ENCODE measurements at places on chromosomes 7 and 10.

DNA sequence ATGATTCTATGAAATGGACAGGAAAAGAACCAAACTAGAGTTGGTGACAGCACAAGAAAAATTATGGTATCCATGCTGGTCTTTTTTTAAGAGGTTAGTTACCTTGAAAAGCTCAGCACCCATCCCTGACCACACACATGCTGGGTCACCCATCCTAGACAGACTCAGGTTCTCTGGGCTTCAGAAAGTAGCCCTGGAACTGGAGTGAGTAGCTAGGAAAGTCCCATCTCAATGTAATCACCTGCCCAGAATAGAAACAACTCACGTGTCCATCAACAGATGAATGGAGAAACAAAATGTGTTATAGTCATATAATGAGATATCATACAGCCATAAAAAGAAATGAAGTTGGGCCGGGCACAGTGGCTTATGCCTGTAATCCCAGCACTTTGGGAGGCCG is 37.0 kb downstream of the GSDME start:
- DNase-seq: no peak

GRCh38 chr10:117004227-117005025 is 561 bp downstream of the SHTN1 start:
- no peak for DNase-seq

GRCh38 chr10:60417024-60417423 is 27.3 kb upstream of the ANK3 start:
- no peak for DNase-seq

- no peak for DNase-seq
Observed at GRCh38 chr7:74479961-74480829, 26.5 kb downstream of the GTF2IRD1 start.

DNA sequence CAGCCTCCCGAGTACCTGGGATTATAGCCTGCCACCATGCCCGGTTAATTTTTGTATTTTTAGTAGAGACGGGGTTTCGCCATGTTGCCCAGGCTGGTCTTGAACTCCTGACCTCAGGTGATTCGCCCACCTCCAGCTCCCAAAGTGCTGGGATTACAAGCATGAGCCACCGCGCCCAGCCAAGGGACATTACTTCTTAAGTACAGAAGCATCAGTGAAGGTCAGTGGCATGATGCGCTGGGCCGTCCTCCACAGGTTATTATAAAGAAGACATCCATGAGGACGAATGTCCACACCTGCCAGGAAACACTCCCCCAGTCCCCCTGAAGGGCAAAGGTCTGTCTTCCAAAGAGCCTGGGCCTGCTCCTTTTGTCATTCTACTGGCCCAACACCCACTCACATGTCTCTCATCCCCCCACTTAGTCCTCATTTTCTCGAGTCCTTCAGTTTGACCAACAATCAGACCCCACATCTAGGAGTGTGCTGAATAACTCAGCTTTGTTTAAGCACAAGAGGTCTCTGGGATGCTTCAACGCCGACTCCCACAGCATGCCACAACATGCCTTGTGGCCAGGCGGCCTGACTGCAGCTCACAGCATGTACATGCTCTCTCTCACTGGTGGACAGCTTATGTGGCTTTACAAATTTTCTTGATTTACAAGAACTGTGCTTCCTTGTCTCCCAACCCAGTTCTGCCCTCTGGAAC is 73.0 kb downstream of the CTBP2 start:
- no peak for DNase-seq

DNA sequence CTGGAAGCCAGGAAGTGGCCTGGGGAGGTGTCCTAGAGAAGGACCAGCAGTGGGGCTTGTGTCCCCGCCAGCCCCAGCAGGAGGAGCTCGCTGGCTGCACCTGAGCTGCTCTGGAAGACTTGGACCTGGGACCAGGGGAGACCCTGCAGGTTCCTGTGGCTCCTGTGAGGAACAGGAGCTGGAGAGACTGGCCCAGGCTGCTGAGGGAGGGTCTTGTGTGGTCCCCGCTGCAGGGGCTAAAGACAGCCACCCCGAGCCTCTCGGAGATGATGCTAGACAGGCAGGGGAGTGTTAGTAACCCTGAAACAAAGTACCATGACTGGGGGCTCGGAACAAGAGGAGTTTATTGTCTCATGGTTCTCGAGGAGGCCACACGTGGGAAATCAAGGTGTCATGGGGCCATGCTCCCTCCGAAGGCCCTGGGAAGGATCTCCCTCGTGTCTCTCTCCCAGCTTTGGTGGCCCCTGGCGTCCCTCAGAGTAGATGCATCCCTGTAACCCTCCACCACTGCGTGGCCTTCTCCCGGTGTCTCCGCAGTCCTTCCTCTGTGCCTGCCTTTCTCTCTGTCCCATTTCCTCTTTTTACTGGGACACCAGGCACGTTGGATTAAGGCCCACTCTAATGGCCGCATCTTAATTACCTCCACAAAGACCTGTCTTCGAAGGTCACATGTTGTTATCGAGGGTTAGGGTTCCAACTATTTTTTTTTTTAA is 348.4 kb downstream of the GLRX3 start:
- DNase-seq: no peak

DNA sequence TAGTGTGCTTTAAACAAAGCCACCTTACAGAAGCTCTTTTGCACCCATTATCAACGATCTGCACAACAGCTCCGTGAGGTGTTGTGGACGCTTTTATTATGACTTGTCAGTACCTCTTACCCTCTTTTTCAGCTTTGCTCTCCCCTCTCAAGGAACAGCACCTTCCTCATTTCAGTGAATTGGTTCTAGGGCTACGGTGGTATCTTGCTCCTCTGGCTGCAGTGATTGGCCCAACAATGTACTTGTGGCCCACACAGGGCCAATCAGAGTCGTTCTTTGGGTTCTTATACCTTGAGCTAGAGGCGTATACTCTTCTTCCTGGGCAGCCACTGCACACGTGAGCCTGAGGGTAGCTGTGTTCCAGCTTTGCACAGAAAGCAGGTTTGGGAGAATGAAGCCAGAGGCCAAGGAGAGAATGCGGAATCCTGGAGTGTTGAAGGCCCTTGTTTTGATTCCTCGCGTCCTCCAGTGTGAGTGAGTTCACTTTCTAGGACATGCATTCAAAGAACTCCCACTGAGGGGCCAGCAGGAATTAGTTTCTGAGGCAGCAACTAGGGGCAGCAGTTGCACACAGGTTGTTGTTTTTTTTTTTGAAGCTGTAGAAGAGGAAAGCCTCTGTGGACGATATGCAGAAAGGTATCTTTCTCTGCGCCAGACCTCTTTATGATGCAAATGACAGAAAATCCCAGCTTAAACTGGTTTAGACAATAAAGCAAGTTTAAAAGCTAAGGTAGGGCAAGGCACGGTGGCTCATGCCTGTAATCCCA is 49.8 kb upstream of the PDZD8 start:
- DNase-seq: no peak

GRCh38 chr7:151286148-151286547 is 37.7 kb upstream of the SMARCD3 start:
- no peak for DNase-seq

DNA sequence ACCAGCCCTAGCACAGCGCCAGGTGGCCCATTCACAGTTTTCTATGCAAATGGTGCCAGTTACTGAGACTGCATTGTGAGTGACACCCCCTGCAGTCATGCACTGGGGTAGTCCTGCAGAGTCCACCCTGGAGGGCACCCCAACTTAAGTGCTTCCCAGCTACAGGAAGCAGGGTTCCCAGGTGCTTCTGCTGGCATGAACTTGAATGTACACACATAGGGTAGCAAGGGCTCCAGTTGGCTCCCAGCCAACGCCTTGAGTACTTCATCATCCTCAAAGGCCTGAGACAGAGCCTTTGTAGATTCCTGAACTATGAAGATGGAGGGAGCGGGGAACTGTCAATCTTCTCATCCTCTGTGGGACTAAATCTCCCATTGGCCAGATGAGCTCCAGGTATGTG is 11.5 kb upstream of the NPFFR1 start:
- no peak for DNase-seq

DNA sequence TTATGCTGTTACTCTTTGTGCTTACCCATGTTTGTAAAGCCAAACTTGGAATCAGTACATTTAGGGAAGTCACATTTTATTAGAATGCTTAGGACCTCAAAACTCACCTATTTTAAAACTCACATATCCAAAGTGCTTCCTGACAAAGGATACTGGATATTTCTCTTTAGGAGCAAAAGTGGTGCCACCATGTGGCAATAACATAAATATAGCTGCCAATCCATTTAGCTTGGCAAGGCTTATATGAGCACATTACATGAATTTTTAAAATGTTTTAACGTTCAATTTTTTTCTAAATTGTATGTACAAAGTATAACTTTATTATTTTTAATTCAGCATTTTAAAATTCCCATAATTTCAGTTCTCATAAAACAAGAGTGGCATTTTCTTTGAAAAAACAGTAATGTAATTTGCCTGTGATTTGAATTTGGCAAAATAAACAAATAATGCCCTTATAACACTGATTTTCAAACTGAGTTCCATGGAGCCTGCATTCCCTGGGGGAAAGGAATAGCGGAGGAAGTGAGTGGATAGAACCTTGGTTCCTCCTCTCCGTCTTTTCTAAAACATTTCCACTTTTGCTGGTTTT is 75.4 kb downstream of the HDAC9 start:
- no peak for DNase-seq

DNA sequence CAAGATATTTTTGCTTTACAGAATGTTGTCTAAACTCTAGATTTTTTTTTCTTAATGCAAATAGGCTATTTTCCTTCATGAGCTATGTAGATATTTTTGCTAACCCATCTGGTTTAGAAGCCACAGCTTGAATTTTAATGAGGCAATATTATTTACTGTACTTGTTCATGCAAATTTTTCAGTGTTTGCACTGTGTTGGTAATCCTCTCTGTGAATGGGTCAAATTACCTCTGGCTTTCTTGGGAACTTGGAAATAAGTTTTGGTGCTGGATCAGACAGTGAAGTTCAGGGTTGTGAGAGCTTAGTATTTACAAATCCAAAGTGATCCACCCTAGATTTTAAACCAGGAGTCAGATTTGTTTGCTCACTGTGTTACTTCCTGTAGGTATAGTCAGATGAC is 686.9 kb downstream of the NXPH1 start:
- DNase-seq: no peak

DNA sequence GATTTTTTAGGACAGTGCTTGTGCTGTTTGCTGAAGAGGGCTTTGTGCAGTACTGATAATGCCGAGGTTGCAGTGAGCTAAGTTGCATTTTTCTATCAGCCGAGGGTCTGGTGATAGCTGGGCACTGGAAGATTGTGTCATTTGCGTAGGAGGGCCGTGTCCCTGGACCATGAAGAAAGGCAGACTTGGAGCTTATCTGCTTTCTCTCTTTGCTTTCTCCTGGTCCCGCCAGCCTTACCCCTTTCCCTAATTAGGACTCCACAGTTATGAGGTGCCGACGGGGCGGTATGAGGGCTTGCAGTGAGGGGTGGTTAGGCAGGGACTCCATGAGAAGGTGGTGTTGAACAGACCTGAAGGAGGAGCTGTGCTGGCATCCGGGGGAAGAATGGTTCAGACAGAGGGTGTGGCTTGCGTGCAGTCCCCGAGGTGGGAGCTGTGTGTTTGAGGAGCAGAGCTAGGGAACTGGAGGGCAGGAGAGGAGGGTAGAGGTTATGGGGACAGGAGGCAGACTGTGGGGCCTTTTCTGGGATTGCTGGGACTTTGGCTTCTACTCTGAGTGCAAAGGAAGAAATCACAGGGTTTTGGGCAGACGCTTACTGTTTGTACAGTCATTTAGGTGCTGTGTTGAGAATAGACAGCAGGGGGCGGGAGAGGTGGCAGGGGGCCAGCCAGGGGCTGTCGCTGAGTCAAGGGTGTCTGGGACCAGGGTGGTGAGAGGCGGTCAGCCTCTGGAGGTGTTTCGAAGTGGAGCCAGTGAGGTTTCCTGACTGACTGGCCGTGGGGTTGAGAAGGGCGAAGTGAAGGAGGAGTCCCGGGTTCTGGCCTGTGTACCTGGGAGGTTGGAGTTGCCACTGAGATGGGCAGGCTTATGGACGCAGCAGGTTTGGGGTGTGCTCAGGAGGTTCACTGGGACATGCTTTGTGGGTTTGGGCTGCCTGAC is 43.4 kb downstream of the PRF1 start:
- DNase-seq: peak; percentile 73

DNA sequence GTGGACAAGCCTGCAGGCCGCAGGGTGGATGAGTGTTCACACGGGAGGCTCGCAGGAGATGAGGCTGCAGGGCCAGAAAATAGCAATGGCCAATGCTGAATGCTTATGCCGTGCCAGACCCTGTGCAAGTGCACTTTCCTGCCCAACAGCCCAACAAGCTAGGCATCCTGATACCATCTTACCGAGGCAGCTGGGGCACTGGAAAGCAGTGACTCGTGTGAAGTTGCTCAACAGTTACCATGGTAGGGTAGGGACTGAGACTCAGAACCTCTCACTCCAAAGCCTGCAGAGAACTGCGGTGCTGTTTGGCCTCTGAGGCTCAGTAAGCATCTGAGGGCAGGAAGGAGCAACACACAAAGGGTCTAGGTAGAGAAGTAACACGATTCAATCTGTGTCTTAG is 43.7 kb downstream of the JAZF1 start:
- DNase-seq: no peak

DNA sequence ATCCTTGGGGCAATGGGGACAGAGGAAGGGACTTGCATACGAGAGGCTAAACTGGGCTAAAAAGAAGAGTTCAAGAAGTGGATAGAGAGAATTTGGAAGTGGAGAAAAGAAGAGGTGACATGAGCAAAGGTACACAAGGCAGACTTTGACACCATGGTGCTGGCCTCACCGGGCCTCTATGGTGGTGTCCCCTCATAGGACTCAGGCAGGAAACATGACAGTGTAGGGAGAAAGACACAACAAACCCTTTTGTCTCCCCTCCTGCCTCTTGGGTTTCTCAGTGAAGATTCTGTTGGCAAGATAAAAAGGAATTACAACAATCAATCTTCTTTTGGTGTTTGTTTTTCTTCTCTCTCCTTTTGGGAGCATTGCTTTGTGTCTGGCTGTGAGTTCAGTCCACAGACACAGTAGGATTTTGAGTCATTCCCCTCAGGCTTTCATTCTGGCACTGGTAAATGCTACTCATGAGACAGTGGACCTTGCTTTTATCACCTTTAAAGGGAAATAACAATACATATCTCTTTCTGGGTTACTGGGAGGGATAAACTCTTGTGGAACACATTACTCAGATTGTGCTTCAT is 827.7 kb downstream of the TNS3 start:
- no peak for DNase-seq

DNA sequence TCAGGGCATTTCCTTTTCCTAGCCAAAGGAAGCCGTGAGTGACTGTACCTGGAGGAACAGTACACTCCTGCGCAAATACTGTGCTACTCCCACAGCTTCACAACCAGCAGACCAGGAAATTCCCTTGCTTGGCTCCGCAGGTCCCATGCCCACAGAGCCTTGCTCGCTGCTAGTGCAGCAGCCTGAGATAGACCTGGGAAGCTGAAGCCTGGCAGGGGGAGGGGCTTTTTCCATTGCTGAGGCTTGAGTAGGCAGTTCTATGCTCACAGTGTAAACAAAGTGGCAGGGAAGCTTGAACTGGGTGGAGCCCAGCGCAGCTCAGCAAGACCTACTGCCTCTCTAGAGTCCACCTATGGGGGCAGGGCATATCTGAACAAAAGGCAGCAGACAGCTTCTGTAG is 291.2 kb downstream of the HGF start:
- DNase-seq: no peak

- DNase-seq: no peak
Observed at GRCh38 chr7:101744588-101744987, 72.8 kb upstream of the CUX1 start.

GRCh38 chr7:155282671-155283070 is 15.0 kb upstream of the INSIG1 start:
- DNase-seq: no peak

- no peak for DNase-seq
Observed at GRCh38 chr10:94546901-94547185, 1.3 kb downstream of the HELLS start.

- no peak for DNase-seq
Observed at GRCh38 chr10:127840884-127841283, 51.9 kb downstream of the CLRN3 start.
